ENCODE measurements at places on chromosomes 13 and 19.

DNA sequence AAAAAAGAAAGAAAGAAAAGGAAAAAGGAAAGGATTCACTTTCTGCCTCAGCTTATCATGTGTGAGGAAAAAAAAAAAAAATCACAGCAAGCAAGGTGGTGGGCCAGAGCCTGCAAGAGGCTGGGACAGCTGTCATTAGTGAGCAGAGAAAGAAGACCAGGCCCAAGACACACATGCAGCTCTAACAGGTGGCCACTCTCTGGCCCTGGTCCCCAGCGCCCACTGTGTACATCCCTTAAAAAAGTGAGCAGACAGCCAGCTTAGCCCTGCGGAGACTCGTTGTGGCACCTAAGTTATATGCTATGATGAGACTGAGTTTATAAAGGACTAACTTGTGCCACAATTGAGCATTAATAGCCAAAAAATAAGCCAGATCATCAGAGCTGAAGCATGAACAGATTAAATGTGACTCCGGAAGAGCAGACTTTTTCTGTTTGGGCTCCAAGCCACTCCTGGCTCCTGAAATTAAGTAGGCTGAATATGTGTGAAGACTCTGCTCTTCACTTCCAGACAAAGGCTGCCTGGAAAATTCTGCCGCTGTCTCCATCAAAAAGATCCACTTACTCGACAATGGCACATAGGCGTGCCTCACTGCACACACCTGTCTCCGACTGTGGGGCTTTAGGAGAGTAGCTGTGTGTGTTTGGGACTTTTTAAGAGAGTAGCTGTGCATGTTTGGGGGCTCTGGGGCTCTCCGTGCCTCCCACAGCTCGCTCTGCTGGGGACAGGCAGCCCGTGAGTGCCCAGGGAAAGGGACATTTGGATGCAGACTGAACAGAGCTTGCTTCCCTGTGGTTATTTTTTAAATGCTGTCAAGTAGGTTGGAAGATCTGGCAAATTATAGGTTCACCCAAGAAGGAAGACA, 55.0 kb downstream of the LATS2 start:
- no peak for DNase-seq

DNA sequence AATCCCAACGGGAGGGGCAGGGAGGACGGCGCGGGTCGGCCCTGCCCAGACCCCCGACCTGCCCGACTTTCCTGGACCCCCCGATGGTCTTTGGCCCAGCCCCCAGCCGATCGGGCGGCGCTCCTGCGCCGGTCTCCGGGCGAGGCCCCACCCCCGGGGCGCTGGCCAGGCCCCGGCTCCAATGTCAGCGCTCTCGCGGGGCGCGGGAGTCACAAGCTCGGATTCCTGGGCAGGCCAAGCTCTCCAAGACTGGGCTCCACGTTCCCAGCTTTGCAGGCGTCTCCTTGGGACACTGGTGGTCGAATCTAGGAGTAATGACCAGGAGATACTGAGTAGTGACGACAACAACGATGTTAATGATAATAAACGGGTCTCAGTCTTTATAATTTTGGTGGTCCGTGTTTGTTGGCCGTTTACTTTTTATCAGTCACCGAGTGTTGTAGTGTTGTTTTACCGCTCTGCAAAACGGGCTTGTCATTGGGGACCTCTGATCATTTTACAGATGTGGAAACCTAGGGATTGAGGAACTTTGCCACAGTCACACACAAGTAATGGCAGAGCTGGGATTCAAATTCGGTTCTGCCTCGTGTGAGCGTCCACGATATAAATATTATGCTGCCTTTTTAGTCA, 545 bp downstream of the RAD23A start:
- peak; percentile 44 for DNase-seq

- DNase-seq: no peak
These were observed 151.3 kb upstream of the UQCRFS1 start for GRCh38 chr19:29364224-29364726.

- DNase-seq: no peak
These were observed 62.4 kb downstream of the MPHOSPH8 start for GRCh38 chr13:19695829-19696228.

GRCh38 chr13:43767341-43767931, 19.3 kb downstream of the ENOX1 start:
- no peak for DNase-seq

- DNase-seq: no peak
These were observed 36.5 kb downstream of the OPA3 start for GRCh38 chr19:45547965-45548609.

- DNase-seq: no peak
These were observed 31.8 kb downstream of the DOCK9 start for GRCh38 chr13:98945863-98946605.

- DNase-seq: no peak
These were observed 132.9 kb downstream of the LIG4 start for GRCh38 chr13:108082481-108082880.

DNA sequence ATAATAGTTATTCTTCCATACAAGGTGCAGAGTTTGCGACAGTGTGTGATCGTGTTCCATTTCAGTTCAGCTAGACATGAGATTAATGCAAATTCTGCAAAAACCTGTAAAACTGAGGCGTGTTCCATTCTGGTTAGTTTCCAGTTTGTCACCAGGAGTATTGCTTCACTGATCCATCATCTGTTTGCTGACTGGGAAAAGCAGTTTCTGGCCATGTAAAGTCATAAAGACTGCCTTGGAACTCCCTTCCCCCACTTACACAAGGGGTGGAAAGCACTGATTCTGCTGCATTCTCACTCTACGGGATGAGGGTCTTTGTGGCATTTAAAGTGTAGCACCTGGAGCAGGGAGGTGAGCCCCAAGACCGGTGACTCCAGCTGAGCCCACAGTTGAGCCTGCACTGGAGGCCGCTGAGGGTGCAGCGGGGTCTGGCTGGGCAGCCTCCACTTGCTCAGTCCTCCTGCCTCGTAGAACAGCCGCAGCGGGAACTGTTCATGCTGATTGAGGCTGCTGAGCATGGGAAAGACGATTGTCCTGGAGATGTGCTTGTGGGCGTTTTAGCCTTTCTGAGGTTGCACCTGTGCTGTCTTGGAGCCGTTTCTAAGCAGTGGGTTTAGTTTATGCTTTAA, 2.0 kb downstream of the ZNF57 start:
- no peak for DNase-seq

- DNase-seq: no peak
These were observed 30.3 kb upstream of the SEMA6B start for GRCh38 chr19:4589579-4590410.
